Activated naive CD4-positive, alpha-beta T cell treated with Interleukin-2 at 50 U/mL for 16 hours (primary cell): ENCODE measurements at places on chromosomes 12 and 14.
A peak's percentile ranks its signal among the peaks of the same experiment; 100 is the strongest.

GRCh38 chr14:90785471-90785870 lies 30.8 kb downstream of the TTC7B start:
- no peak for DNase-seq

- DNase-seq: no peak
Measured at GRCh38 chr14:44279357-44279756, 227.7 kb downstream of the FSCB start.

DNA sequence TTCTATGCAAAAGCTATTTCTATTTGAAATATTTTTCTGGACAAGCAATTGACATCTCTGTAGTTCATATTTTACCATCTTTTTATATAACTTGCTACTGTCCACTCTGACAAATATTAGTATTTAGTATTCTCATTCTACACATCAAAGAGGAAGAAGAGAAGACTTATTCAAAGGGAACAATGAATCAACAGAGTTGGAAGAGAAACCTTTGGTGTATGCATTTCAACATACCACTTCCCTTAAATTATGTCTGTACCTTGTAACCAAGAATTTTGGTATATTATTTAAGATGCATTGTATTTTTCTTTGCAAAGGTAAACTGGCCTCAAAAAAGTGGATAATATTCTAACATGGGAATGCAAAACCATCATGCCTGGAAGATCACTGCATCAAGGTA lies 72.1 kb upstream of the DUSP6 start:
- no peak for DNase-seq

DNA sequence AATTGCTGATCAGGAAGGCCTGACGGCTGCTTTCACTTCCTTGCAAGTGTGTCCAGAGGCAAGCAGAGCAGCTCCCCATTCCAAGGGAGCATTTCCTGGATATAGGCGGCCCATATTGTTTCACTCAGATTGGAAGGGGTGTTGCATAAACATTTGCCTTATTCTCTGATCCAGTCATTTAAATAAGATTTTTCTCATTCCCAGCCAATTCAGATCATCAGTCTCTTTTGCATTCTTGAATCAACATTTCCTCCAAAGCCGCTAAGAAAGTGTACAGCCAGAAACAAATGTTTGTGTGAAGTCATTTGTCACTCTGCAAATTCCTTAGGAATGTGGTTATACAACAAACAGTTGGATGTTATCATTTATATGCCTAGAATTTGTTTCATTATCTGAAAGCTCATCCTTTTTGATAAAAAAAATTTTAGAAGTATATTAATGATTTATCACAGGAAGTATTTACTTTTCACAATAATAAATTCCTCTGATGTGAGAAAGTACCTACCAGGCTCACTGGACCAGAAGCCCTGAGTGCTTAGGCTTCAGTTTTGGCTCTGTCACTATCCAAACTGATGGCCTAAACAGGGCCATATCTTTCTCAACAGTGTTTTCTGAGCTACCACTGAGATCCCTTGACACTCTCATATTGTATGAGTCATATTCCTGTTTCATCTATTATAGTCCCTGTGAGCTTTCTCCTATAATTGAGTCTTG lies 379.6 kb downstream of the CCDC91 start:
- no peak for DNase-seq

DNA sequence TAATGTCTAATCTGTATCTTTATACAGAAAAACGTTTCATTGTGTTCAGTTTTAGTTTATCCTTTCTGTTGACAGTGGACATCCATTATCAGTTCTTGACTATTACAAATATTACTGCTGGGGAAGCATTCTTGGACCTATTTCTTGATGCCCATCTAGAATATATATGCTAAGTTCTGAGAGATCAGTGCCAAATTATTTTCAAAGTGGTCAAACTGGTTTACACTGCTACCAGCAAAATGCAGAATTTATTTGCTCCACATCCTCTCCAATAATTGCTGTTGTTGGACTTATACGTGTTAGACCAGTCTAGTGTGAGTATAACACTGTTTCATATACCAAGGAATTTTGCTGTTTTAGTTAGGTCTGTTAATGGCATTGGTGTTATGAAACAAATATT lies 85.5 kb upstream of the TRAF3 start:
- no peak for DNase-seq

DNA sequence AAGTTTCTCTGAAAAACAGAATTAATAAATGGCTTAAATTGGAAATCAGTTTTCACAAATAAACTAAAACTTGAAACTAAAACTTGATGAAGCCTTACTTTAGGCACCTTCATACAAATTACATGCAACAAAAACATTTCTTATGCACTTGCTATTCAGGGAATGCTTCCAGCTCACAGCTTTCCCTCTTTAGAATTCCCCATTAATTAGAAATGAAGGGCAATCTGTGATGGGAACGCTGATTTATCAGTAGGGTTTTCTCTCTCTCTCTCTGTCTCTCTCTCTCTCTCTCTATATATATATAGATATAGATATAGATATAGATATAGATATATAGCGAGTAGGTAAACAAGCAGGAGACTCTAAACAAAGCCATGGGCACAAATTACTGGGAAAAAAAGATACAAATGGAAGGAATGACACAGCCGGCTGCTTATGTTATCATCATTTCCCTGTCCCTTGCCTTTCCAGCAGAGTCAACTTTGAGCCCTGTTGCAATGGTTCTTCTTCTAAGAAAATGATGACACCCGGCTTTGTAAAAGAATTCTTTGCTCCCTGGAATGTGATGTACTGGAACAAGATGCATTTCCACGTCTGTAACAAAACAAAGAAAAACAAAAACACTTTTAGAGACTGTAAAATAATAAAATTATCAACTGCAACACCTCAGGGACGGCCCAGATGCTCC lies 1121.6 kb upstream of the TMEM132C start:
- no peak for DNase-seq

DNA sequence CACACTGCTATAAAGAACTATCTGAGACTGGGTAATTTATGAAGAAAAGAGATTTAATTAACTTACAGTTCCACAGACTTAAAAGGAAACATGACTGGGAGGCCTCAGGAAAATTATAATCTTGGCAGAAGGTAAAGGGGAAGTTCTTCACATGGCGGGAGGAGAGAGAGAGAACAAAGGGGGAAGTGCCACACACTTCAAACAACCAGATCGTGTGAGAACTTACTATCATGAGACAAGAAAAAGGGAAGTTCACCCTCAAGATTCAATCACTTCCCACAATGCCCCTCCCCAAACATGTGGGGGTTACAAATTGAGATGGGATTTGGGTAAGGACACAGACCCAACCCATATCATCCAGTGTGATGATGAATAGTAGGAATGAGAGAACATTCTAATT lies 366.5 kb downstream of the LRFN5 start:
- DNase-seq: no peak

DNA sequence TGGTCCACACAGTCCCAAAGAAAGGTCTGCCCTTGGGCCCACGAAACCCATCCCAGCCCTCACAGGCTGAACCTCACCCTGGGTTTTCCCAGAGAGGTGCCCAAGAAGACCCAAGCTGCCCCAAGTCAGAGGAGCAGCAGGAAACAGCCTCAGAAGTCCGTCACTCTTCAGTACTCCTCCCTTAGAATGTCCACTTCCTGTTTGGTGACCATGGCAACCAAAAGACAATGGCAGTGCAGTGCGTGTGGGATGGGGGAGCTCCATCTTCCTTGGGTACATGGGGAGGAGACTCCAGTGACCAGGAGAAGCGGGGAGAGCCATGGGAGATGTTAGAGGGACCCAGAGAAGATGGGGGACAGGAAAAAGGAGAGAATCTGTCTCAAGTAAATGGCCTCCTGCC lies 11.3 kb downstream of the SELPLG start:
- DNase-seq: no peak

DNA sequence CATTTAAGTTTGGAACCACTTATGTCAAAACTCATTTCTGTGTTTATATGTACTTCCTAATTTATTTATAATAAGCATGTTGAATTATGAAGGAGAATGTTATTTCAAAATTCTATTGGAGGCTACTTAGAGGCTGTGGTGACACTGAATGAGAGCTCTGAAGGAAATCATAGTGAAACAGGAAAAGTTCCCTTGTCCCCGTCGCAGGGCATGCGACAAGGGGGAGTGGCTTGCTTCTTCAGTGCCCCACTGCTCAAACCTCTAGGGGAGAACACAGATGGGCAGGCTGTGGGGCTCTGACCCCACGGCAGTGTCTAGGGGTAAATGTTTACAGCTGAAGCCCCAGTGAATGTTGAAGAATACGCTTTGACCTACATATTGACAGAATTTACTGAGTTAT lies 261.9 kb downstream of the RAD51B start:
- no peak for DNase-seq

- no peak for DNase-seq
Measured at GRCh38 chr14:58479975-58480374, 52.5 kb downstream of the KIAA0586 start.

- peak; percentile 41 for DNase-seq
Measured at GRCh38 chr14:22887260-22887989, 4.4 kb downstream of the REM2 start.

DNA sequence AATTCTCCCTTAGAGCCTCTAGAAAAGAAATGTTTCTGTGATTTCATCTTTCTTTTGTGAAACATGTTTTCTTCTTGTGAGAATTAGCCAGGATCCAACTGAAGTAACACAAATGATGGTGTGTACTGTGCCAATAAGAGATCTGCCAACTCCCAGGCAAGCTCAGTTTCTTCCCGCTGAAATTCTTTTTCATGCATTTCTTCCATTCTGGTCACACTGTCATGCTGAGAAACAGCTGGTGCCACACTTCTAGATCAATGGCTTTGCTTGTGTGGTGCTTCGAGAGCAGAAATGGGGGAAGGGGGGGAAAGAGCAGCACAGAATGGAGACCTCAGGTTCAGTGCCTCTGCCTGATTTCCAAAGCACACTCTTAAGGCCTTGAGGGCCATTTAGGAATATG lies 41.4 kb upstream of the FGF6 start:
- no peak for DNase-seq

DNA sequence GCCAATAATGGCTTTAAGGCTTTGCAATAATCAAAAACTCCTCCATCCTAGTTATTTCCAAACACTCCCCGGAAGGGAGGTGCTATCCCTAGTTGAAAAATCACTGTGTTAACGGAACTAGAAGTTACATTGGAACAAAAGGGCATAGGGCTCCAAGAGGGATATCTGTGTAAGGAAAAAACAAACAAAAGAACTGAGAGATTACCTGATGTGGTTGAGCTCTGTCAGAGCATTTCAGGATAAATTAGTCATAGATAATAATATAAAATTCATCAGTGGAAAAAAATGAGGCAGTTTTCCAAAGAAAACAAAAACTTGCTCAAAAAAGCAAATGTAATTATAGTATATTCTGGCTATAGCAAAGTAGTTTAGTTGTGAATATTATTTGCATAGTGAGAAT lies 27.4 kb upstream of the PAPLN start:
- no peak for DNase-seq

DNA sequence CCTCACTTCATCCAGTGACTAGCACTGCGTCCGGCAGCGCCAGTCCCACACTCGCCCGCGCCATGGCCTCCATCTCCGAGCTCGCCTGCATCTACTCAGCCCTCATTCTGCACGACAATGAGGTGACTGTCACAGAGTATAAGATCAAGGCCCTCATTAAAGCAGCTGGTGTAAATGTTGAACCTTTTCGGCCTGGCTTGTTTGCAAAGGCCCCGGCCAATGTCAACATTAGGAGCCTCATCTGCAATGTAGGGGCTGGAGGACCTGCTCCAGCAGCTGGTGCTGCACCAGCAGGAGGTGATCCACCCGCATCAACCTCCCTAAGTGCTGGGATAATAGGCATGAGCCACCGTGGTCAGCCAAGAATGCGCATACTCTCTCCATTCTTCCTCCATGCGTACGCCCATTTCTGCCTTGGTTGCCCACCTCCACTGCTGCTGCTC lies 59.9 kb downstream of the IRF2BPL start:
- DNase-seq: no peak

GRCh38 chr14:61417883-61418455 lies 96.6 kb downstream of the PRKCH start:
- DNase-seq: no peak

- DNase-seq: no peak
Measured at GRCh38 chr14:42316693-42317092, 710.0 kb downstream of the LRFN5 start.

- DNase-seq: peak; percentile 13
Measured at GRCh38 chr12:31897781-31898503, 61.3 kb upstream of the RESF1 start.

DNA sequence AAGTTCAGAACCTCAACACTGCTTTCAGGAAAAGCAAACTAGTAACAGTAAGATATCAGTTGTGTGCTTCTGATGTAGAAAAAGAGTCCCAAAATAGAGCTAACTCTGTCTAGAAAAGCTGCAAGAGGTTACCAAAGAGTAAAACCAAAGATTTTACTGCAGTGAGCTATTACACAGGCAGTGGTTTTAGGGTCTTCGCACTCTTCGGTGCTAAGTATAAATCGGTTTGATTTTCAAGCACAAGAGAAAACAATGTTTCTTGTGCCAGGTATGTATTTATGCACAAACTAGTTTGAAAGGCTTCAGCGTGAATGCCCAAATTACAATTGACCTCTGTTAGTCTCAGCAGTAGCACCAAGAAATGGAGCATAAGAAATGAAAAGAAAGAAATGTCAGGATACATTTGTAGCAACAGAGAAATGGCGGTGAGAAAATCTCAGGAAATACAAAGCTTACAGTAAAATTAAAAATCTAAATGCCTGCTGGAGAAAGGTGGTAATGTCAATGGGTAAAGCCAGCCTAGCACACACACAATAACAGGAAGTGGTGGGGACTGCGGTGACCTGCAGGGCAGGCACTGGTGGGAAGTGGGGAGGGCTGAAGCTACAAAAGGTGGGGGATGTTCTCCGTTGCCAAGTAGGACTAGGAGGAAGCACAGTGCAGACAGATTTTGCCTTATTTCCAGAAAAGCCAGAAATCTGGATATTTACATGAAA lies 18.0 kb upstream of the DYRK2 start:
- DNase-seq: peak; percentile 78

GRCh38 chr14:40282196-40282595 lies 850.0 kb upstream of the FBXO33 start:
- no peak for DNase-seq

DNA sequence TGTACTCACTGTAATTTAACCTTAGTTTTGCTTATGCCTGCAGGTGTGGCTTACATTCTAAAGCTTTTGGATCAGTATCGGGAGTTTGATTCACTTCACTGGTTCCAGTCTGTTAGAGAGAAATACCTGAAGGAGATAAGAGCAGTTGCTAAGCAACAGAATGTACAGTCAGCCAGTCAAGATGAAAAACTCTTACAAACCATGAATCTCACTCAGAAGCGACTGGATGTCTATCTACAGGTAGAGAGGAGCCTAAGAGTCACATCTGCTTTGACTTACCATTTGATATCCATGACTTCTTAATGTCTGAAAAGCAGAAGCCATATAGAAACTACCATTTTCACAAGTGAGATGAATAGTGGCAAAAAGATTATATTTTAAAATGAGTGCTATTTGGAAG lies 56.5 kb downstream of the WASHC4 start:
- no peak for DNase-seq

- DNase-seq: no peak
Measured at GRCh38 chr14:91381801-91382670, 35.6 kb downstream of the CCDC88C start.

GRCh38 chr14:36361210-36361853 lies 40.9 kb upstream of the MBIP start:
- DNase-seq: no peak
